ENCODE measurements at places on chromosomes 2 and 18. TPM values are rescaled to one million over a fixed set of nuclear protein-coding genes. Genes with fewer than 3 reads are reported as not detected.

- DNase-seq = no peak
These were observed 48.5 kb upstream of the DOCK10 start for GRCh38 chr2:225090746-225091145.

DNA sequence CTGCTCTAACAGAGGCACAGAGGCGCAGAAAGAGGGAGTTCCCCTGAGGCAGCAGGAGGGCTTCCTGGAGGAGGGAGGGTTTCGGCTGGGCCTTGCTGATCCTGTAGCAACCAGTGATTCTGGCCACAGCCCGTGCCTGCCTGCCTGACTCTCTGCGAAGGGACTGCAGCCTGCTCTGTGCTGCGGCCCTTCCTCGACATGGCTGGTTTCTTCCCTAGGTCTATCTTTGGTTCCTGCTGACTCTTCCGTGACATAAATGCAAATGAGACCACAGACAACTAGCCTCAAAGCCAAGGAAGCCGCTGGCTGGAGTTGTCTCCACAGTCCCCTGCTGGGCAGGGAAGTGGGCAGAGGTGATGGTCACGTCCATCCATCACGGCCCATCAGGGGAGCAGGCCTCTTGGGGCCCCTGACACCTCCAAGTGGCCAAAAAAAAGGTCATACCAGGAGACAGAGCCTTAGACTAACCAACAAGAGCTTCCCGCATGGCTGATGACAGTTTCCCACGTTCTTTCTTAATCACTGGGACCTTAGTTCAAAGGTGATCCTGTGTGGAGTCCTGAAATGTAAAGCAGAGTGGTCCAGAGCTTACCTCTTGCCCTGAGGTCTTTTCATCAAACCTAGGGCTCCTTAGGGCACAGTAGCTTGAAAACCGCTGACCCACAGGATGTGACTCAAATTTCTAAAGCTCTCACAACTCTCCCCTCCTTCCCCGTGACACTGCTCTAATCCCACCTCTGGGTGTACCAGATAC lies 55.3 kb downstream of the HS1BP3 start:
- no peak for DNase-seq

DNA sequence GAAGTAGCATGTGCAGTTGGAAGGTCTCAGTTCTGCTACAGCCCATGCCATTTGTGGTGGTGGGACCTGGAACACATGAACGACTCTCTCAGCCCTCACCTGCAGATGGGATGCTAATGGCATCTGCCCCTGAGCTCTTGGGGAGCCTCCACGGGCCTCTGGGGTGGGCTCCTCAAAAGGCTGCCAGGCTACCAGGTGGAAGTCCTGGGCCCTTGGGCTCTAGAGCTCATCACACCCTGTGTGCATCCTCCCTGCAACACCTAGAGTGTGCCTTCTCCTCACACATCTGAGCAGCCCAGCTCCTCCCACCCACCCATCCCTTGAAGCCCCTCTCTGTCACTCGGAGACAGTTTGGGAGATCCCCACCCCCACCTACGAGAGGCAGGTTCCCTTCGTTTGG lies 231.8 kb upstream of the MYT1L start:
- DNase-seq = no peak

DNA sequence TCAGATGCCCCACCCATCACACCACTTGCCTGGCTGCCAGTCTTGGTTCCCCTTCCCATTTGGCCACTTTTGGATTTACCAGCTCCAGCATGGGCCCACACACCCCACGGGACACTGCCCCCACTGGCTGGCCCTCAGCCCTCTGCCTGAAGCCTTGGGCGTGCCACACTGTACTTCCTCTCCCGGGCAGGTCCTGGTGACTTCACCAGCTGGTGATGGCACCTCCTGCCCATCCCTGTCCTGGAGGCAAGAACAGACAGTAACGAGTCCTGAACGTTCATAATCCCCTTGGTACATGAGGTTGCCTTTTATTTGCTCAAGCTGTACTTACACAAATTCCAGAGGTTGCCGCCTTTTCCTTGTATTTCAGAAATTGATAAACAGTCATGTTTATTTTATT lies 81.1 kb downstream of the TMEM17 start:
- DNase-seq = no peak

DNA sequence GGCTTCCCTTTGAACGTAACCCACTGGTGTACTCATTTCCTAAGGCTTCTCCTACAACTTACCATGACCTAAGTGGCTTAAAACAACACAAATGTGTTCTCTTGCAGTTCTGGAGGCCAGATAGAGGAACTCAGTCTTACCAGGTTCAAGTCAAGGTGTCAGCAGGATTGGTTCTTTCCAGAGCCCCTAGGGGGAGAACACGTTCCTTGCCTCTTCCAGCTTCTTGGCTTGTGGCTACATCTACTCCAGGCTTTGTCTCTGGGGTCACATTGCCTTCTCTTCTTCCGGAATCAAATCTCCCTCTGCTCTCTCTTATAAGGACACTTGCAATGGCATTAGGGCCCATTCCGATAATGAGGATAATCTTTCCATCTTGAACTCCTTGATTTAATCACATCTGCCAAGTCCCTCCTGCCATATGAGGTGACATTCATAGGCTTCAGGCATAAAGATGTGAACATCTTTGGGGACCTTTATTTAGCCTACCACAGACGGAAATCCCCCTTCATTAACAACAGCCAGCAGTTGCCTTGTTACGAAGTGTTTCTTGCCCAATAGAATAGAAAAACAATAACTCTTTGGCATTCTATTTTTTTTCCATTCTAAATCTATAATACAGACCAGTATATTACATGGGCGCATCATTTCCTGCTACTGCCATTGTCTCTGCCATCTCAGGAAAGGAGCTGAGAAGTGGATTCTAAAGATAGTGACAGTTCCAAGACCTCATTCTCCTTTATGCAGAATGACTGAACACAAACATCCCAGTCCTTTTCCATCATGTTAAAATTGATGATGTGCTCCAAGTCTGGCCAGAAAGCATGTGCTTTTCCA lies 362.0 kb downstream of the ZNF521 start:
- no peak for DNase-seq

DNA sequence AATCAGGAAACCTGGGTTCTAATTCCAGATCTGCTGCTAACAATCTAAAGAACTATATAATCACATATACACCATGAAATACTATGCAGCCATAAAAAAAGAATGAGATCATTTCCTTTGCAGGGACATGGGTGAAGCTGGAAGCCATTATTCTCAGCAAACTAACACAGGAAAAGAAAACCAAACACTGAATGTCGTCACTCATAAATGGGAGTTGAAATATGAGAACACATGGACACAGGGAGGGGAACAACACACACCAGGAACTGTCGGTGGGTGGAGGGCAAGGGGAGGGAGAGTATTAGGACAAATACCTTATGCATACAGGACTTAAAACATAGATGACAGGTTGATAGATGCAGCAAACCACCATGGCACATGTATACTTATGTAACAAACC lies 33.2 kb downstream of the CDH2 start:
- DNase-seq = no peak

DNA sequence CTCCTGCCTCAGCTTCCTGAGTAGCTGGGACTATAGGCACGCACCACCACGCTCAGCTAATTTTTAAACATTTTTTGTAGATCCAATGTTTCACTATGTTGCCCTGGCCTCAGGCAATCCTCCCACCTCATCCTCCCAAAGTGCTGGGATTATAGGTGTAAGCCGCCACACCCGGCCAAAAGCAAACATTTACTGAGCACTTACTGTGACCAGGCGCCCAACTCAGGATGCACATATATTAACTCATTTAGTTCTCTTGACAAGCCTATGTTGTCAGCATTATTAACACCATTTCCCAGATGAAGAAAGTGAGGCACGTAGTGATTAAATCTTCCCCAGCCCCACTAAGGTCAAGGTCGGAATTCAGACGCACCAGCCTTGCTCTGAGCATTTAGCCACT lies 41.1 kb downstream of the TMEM37 start:
- DNase-seq = no peak

DNA sequence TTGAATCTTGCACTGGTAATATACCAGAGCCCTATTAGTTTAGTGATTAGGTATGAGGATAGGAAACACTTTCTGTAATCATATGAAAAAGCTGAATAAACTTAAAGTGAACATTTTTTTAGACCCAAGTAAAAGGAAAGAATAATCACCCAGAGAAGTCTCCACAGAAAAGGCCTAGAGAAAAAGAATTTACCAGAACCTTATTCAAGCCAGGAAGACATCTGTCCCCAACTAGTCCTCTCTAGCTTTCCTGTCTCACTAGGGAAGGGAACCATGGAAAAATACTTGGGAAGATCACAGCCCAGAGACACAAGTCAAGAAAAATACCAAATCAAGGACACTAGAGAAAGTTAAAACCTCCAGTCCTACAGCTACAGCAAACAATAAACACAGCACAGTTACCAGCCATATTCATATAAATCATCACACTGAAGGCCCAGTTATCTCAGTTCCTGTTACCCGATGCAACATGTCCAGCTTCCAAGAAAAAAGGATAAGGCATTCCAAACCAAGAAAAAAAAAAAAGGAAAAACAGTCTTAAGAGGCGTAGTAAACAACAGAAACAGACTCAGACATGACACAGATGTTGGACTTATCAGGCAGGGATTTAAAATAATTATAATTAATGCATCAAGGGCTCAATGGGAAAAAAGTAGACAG lies 461.5 kb downstream of the IRS1 start:
- DNase-seq = no peak

- no peak for DNase-seq
These were observed 746.6 kb downstream of the CBLN2 start for GRCh38 chr18:71797554-71797953.

DNA sequence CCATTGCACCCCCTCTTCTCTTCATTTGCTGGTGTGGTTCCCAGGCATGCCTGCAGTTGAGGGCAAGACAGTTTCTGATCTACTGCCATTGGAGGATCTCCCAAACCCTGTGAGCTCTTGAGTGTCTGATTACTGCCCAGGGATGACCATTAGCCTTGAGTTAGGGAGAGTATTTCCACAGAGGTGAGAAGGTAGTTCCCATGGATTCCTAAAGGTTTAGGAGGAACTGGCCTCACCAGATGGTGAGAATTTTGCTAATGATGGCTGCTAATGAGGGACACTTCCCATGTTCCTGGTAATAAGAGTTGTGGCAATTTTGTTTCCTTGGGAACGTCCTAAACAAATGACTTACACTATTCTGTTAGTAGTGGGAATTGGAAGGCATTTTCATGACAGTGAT lies 42.5 kb downstream of the PTPRM start:
- DNase-seq = no peak

DNA sequence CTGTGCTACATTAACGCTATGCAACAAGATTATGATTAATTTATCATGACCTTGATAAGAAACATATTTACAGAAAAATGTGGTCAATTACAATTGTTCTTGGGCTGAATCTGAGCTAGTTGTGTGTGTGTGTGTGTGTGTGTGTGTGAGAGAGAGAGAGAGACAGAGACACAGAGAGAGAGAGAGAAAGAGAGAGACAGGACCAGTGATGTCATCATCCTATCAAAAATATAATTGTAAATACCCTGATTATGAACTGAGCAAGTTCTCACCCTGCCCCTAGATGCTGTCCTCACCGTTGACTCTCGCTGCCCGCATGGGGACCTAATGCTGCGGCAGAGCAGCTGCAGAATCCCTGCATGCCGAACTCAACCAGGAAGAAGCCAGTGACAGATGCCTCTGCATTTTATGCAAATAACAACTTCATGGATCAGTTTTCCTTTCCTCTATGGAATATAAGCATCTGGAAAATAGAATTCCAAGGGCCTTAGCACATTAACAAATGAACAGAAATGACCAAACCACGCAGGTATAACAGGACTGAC lies 512.5 kb downstream of the PLCL1 start:
- no peak for DNase-seq

- DNase-seq = no peak
These were observed 7.2 kb downstream of the CPSF3 start for GRCh38 chr2:9430316-9431293.

DNA sequence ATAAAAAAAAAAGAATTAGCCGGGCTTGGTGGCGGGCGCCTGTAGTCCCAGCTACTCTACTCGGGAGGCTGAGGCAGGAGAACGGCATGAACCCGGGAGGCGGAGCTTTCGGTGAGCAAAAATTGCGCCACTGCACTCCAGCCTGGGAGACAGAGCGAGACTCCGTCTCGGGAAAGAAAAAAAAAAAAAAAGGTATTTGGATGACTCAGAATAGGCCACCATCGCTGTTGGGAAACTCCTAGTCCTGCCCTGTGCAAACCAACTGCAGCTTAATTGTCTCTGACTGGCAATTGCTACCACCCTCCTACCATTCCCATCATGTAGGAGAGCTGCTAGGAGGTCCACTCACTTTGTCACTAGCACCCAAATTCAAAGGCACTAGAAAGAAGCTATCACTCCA lies 43.5 kb downstream of the ATP8B1 start:
- DNase-seq = no peak

GRCh38 chr2:197237291-197238042 lies 73.1 kb downstream of the ANKRD44 start:
- no peak for DNase-seq

- no peak for DNase-seq
These were observed 43.5 kb upstream of the ELAC1 start for GRCh38 chr18:50924372-50924771.

SCN2A gene
- 3.2 TPM for polyA plus RNA-seq

UGT1A10 gene
- polyA plus RNA-seq = not detected

FBXO15 gene
- polyA plus RNA-seq = 3.6 TPM

C2orf72 gene
- polyA plus RNA-seq = 4.7 TPM

C2orf78 gene
- polyA plus RNA-seq = not detected

RAB6D gene
- 1.5 TPM for polyA plus RNA-seq
